HCT116 (cell line): ENCODE measurements at places on chromosomes 2 and 18.

DNA sequence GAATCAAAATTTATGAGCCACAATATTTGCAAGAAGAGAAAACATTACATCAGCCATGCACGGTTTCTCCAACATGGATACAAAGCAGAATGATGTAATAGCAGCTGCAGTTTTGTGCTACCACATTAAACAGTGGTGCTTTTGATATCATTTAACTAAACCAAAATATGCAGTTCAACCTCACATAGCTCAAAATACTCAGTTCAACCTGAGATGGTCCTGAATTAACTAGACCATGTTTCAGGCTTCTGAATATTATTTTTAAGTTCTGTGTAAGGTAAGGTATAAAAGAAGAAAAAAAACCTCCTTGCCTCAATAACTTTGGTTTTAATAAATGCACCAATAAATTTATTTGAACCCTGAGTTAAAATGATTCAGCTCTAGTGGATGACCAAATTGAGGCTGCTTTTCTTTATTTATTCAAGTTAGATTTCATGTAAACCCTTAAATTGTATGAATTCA is 18.8 kb upstream of the TSPYL6 start:
- no peaks in the 10 kb centered on the region for H3K36me3 ChIP-seq
- no peaks in the 10 kb centered on the region for H3K27me3 ChIP-seq
- DNase-seq, result no peak
- H3K4me1 ChIP-seq, result no peaks in the 10 kb centered on the region
- no peak overlapping the region for H3K27ac ChIP-seq

DNA sequence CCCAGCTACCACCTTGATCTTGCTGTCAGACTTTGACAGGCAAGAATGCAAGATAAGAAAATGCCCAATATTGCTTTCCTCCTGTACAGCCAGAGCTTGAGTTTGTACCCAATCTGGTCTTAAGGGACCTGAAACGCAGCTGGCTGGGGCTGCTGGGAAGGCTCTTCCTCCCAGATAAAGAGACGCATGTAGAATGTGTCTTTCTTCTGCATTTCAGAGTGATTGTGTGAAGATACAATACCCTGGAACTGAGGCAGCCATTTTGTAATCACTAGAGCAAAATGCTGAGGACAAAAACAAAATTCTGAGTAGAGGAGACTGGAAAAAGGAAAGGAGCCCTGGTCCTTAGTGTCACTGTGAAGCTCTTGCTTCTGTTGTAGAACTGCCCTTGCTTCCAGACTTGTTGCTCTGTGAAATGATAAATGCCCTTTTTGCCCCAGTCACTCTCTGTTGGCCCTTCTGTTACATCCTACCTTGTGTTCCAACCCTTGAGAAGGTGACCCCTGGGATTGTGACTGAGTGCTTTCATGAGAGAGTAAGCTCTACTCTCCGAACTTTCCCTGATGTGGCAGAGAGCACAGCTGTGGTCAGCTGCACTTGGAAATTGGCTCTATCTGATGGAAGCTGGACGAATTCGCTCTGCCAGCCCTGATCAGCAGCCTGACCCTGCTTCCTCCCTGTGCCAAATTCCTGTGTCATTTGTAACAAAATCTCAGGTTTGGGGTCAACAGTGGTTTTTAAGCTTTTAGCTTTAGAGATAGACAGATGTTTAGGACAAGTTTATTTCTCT is 137.4 kb upstream of the RBMS1 start:
- H3K4me1 ChIP-seq, result no peaks in the 10 kb centered on the region
- no peaks in the 10 kb centered on the region for H3K36me3 ChIP-seq
- H3K27ac ChIP-seq, result no peak overlapping the region
- H3K4me3 ChIP-seq, result no peak overlapping the region
- no peaks in the 10 kb centered on the region for H3K27me3 ChIP-seq

GRCh38 chr2:241532733-241533601 is 24.6 kb upstream of the STK25 start:
- no peaks in the 10 kb centered on the region for H3K36me3 ChIP-seq
- H3K4me3 ChIP-seq, result no peak overlapping the region
- H3K27me3 ChIP-seq, result no peaks in the 10 kb centered on the region
- no peaks in the 10 kb centered on the region for H3K4me1 ChIP-seq

- no peak overlapping the region for H3K4me3 ChIP-seq
- H3K27ac ChIP-seq, result no peak overlapping the region
- DNase-seq, result no peak
- H3K27me3 ChIP-seq, result no peaks in the 10 kb centered on the region
Observed at GRCh38 chr2:102251042-102251848, 60.1 kb upstream of the IL1RL1 start.

GRCh38 chr2:236120141-236120601 is 48.0 kb downstream of the GBX2 start:
- H3K4me3 ChIP-seq, result no peak overlapping the region
- no peaks in the 10 kb centered on the region for H3K36me3 ChIP-seq
- no peaks in the 10 kb centered on the region for H3K4me1 ChIP-seq
- H3K27ac ChIP-seq, result no peak overlapping the region

- H3K4me1 ChIP-seq, result peaks cover 18% of the 10 kb centered on the region
- peak within 1 kb of the TSS; percentile 41; the same call in 1 of the 2 replicates for H3K27ac ChIP-seq
- H3K36me3 ChIP-seq, result no peaks in the 10 kb centered on the region
- H3K4me3 ChIP-seq, result peak within 1 kb of the TSS; percentile 45
- no peaks in the 10 kb centered on the region for H3K27me3 ChIP-seq
Observed at GRCh38 chr2:9003616-9004337, at the start of gene MBOAT2. MBOAT2 (minus strand) TSS chr2:9003684; CDS start chr2:9003614, 70 bp downstream.

GRCh38 chr2:203412546-203413331 is 84.5 kb downstream of the ABI2 start:
- H3K4me3 ChIP-seq, result no peak overlapping the region
- peaks cover 5% of the 10 kb centered on the region for H3K36me3 ChIP-seq
- no peak overlapping the region for H3K27ac ChIP-seq
- no peaks in the 10 kb centered on the region for H3K4me1 ChIP-seq

DNA sequence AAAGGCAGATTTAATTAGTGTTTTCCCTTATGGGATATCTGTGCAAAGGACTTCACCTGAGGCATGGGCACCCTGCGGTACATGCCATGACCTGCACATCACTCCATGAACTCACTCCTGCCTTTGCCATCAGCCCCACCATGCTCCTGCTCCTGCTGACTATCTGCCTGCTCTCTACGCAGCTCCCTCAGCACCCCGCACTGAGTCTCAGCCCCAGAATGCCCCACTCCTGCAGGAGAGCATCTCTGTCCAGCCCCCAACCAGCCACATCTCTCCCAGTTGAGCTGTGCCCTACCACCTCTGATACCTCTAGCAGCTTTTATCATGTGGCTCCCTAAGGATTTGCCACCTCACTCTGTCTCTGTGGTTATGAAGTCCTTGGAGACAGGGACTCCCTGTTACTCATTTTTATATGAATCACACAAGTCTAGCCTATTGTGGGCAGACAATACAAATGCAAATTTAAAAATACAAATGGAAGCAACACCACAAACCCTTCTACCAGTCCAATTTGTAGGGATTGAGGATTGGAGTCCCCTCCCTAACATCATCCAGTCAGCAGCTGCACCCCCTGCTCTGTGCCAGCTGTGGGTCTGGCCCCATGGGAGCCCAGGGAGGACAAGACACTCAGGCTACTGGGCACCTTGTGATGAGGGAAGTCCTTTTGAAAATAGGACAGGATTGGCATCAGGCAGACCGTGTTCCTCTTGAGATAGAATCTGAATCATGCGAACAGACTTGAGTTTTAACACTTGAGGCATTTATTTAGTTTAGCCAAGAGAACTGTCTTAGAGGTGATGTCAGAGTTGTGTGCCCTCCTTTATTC is 689.6 kb upstream of the HS6ST1 start:
- no peaks in the 10 kb centered on the region for H3K36me3 ChIP-seq
- H3K4me3 ChIP-seq, result no peak overlapping the region
- no peak for DNase-seq
- no peak overlapping the region for H3K27ac ChIP-seq
- H3K27me3 ChIP-seq, result 0 out of 2 replicates have a peak, but pooled peaks cover 11% of the 10 kb centered on the region

DNA sequence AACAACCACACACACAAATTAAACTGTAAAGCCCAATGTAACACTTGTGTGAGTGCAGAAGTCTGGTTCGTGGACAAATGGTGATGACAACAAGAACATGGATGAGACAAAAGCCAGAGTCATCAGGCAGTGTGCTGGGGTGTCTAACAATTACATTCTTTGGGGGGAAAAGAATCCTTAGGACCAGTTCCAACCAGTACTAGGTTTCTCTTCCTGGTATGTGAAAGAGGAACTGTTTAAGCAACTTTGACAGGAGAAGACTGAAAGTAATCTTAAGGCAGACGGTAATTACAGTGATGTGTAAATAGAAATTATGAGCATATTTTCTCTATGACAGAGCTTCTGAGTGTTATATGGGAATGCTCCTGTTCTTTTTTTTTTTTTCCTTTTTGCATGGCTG is 133.4 kb downstream of the AFF3 start:
- no peaks in the 10 kb centered on the region for H3K36me3 ChIP-seq
- no peak overlapping the region for H3K4me3 ChIP-seq
- DNase-seq, result no peak
- H3K27me3 ChIP-seq, result peaks cover 67% of the 10 kb centered on the region

DNA sequence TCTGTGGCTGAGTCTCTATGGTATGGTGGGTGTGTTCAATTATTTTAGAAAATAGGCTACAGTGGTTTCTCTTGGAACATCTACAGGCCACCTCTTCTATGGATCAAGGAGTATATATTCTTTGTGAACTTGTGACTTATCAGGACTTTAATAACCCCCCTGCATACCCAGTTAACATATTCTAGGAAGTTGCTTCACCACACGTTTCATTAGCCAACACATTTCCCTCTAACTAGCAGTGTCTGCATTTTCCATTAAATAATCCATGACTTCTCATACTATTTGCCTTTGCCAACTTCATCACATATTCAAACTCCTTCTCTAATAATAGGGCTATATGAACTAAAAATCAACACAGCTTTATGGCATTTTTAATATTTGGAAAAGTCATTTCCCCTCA is 187.6 kb upstream of the ARL4C start:
- no peaks in the 10 kb centered on the region; the same call in 1 of the 2 replicates for H3K36me3 ChIP-seq
- DNase-seq, result no peak
- H3K27ac ChIP-seq, result no peak overlapping the region
- H3K4me1 ChIP-seq, result peaks cover 55% of the 10 kb centered on the region

- H3K36me3 ChIP-seq, result no peaks in the 10 kb centered on the region
- H3K27me3 ChIP-seq, result no peaks in the 10 kb centered on the region
- H3K4me3 ChIP-seq, result peak overlapping the region; percentile 70
- no peak for DNase-seq
Observed at GRCh38 chr18:79396431-79397246, 909 bp downstream of the NFATC1 start.
